ENCODE measurements at places on chromosomes 5 and 9.

GRCh38 chr5:4128994-4129393 is 533.4 kb downstream of the IRX1 start:
- no peak for DNase-seq

DNA sequence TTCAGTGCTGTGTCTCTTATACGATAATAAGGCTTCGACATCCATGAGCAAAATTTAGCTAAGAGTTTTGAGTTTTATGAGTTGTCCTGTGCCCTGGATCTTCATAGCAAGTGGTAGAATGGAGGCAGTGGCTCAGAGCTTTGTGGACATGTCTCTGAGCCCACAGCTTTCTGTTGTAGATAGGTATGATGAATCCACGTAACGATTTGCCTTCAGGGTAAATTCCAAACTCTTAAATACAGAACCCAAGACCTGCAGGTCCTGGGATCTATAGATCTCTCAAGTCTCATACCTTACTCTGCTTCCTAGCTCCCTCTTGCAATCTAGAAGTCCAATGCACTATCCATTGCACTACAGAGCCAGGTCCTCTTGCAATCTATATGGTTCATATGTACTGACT is 59.5 kb upstream of the TLE4 start:
- no peak for DNase-seq

GRCh38 chr9:114284316-114285060 is 38.4 kb upstream of the ORM1 start:
- no peak for DNase-seq

DNA sequence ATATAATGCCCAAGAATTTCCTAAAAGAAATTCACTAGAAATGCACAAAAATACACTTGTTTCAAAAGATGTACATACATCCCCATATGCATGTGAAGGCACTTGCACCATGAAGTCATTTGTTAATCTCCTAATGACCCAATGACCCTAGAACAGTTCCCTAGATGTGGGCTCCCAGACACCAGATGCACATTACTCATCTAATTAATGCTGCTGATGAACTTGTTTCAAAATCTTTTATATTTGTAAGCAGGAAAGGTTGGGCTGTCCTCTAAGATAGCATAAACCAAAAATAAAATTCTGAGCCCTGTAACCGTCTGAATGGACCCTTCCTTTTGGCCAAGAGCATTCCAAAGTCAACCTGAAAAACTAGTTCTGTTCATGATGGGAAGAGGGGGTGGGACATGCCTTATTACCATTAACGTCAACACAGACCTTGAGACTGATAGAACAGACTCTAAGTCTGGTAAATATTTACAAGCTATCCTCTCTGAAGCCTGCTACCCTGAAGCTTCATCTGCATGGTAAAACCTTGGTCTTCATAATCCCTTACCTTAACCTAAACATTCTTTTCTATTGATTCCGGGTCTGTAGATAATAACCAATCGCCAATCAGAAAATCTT is 91.0 kb upstream of the DAPK1 start:
- DNase-seq: no peak

DNA sequence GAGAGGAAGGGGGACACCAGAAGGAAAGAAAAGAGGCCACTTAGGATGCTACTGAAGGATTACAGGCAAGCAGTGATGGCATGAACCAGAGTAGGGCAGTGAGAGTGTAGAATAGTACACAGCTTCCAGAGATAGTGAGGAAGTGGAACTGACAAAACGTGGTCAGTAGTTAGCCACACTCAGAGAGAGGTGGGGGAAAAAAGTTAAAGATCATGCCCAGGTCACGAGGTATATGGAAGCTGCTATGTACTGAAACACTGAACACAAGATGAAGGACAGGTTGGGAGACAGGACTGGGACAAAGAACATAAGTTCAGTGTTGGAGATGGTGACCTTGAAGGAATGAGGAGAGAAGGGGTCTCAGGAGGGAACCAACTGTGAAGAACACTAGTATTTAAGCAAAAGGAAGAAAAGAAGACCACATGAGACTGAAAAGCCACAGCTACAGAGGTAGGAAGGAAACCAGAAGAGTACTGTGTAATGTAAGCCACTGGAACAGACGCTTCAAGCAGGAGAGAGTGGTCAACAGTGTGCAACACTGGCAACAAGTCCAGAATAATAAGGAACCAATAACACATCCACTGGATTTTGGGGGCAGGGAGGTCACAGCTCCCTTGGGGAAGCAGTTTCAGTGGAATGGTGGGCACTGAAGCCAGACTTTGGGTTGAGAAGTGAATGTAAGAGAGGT is 45.5 kb downstream of the ELL2 start:
- DNase-seq: no peak

DNA sequence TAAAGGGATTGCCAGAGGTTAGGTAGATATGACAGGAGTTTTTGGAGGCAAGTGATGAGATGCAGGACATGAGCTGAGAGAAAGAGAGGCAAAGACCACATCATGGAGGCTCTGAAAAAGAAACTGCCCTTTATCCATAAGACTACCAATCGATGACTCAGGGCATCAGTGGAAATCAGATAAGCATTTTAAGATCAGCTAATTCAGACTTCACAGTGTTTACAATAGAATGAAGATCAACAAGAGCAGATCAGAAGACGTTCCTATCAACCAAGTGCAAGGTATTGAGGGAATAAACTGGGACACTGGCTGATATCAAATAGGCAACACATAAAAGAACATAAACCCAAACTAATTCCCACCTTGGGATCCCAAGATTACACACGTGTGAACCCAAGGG is 227.2 kb downstream of the SLCO4C1 start:
- no peak for DNase-seq

DNA sequence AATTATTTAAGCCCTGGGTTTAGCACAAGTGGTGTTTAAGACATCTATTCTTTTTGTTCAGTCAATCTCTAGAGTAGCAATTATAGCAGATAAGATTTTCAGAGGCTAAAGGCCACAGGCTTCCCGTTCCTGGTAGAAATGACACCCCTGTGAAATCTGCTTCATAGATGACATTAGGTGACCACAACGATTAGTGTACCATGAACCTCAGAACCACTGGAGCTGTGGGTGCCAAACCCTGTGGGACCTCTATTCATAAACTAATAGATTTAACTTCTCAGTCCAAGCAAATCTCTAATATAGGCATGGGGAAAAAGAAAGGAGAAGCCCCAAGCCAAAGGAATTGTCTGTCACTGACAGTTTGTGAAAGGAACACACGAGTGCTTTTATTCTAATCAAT is 207.4 kb downstream of the ARRDC3 start:
- no peak for DNase-seq

GRCh38 chr9:96126321-96126881 is 175.6 kb downstream of the HSD17B3 start:
- DNase-seq: no peak

DNA sequence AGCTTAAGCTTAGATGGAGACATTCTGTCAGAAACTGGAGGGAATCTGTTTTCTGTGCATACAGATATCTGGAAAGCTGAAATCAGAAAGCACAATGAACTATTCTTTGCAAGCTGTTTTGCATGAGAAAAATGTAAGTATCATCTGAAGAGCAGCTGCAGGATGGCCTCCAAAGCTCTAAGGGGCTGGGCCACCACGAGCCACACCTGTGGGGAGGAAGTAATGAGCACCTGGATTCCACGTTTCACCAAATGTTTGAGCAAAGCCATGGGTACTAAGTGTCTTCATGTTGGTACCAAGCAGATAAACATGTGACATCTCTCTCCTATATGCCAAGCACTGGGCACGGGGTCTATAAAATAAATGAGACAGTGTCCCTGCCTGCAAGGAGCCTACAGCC is 199.3 kb downstream of the TTLL11 start:
- no peak for DNase-seq

GRCh38 chr5:159149085-159149484 is 49.4 kb upstream of the EBF1 start:
- no peak for DNase-seq

GRCh38 chr9:87498046-87498810 is 561 bp downstream of the DAPK1 start:
- DNase-seq: peak; percentile 15

- no peak for DNase-seq
Measured at GRCh38 chr5:4514067-4514648, 626.0 kb upstream of the ADAMTS16 start.

GRCh38 chr5:9062873-9063272 is 483.0 kb downstream of the SEMA5A start:
- DNase-seq: no peak

DNA sequence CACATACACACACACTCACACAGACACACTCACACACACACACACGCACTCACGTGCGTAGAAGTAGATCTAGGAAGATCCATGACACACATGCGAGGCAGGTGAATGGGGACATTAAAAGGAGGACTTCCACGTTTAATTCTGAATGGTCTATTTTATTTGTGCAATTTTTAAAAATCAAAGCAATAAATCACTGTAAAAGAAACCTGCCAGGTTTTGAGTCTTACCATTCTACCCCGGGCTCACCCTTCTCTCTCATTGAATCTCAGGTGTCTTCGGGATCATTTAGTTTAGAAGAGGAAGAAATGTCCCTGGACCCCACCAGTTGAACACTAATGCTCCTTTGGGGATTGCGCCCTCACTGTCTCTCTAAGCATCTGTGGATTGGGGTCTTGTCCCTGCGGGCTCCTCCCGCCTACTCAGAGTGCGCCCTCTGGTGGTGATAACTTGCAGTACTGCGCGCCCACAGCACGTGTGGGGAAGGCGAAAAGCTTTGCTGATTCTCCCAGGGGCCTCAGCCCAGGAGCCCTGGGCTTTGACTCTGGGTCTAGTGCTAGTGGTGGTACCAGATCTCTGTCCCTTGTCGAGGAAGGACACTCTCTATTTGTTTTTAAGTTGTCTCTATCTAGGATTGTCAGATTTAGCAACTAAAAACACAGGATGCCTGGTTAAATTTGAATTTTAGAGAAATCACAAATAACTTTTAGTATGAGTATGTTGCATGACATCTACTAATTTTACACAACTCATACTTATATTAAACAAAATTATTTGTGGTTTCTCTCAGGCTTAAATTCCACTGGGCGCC is 34.8 kb downstream of the BOD1 start:
- peak; percentile 51 for DNase-seq

GRCh38 chr5:178210073-178210535 is 5.8 kb downstream of the HNRNPAB start:
- DNase-seq: no peak

GRCh38 chr5:133821311-133821741 is 147.1 kb downstream of the C5orf15 start:
- DNase-seq: no peak

DNA sequence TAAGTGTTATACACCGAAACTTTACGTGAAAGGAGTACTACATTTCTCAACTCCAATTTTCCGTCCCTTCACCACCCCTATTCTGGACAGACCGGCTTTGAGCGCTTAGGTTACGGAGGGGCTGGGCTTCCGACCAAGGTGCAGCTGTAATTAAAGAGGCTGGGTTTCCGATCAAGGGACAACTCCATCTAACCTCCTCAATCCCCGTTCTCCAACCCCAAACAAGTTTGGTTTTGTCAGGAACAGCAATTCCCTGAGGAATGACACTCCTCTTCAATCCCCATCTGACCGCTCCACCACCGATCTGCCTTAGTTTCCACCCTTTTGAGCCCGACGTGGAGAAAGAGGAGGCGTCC is 577 bp downstream of the TUT7 start:
- no peak for DNase-seq

GRCh38 chr9:96505316-96505991 is 55.5 kb downstream of the HABP4 start:
- DNase-seq: no peak

DNA sequence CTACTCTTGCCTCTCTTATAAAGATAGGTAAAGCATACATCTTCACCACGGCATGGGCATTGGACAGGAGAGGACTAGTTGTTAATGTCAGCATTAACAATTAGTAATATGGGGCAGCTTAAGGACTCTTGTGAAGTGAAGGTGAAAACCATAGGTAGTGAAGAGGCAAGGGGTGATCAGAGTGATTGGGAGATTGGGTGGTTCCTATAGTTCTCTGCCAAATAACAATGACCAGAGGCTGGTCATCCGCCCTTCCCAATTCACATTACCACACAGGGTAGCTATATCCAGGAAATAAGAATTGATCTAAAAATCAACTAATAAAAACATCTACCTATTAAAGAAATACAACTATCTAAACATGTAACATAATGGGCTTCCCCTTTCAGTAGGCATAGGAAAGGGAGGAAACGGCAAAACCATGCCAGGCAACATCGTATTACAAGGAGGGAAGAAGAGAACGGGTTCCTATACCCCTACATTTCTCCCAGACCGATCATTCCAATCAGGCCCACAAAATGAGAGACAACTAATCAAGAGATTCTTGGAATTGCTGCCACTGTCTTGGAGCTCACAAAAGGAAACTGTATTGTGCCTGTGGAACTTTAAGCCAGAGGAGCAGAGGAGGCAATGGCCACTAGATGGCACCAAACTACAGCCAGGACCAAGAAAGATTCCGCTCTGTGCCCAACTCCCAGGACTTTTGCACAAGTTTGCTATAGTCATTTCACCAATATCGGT is 121.6 kb downstream of the FBXL17 start:
- DNase-seq: peak; percentile 56

DNA sequence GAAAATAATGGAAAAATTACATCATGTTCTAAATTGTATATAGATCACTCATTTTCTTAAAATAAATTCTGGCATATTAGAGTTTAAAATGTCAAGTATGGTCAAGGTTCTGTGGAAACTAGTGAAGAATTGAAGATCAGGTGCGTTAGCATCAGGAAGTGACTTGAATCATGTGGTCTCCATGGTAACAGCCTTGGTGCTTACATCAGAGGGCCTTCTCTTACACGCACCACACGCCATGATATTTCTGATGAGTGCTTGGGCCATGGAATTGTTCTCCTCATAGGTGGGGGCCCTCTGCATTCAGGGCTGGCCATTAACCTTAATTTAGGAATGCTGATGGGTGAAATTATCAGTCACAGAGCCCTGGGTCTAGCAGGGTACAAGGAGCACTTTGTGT is 288.1 kb upstream of the EFNA5 start:
- DNase-seq: no peak

Data from stimulated activated naive CD8-positive, alpha-beta T cell treated with anti-CD3 and anti-CD28 coated beads, Interleukin-15, amount 100 ng/mL, for 72 hours (primary cell).